Endodermal cell (in vitro differentiated cells): ENCODE measurements at places on chromosomes 6 and 20. TPM values are rescaled to one million over a fixed set of nuclear protein-coding genes. Genes with fewer than 3 reads are reported as not detected.

The LINC00237 gene
- 1.3 and 2.0 TPM in 2 replicates for total RNA-seq

The PRSS35 gene
- total RNA-seq: 2.0 and 2.1 TPM in 2 replicates

The NDUFAF4 gene
- 51.9 and 56.9 TPM in 2 replicates for total RNA-seq

The TRIM31 gene
- not detected in 2 replicates for total RNA-seq

The SLC22A3 gene
- 3.1 TPM in 2 replicates for total RNA-seq

The CST2 gene
- 1.2 TPM in 1 of 3 replicates, not detected in the others for total RNA-seq

The R3HDML gene
- total RNA-seq: not detected in 3 replicates

The TREML1 gene
- 0.31 to 0.65 TPM (median 0.31 TPM) in 3 replicates for total RNA-seq

The TBXT gene
- total RNA-seq: 2.3 and 2.4 TPM in 2 replicates

The CCN6 gene
- not detected in 2 replicates for total RNA-seq

The FOXA2 gene
- total RNA-seq: 118 to 125 TPM (median 123 TPM) in 3 replicates

The FAM135A gene
- total RNA-seq: 14.2 to 34.0 TPM (median 29.4 TPM) in 3 replicates

The DSP gene
- total RNA-seq: 152 and 153 TPM in 2 replicates

The CGA gene
- not detected in 2 replicates for total RNA-seq

The PPIL4 gene
- total RNA-seq: 41.3 to 47.2 TPM (median 41.7 TPM) in 3 replicates

The KCNK16 gene
- not detected in 3 replicates for total RNA-seq
